ENCODE measurements at places on chromosomes 2 and 18. TPM values are rescaled to one million over a fixed set of nuclear protein-coding genes. Genes with fewer than 3 reads are reported as not detected.

The SERPINB12 gene
- total RNA-seq: not detected

The ANTXR1 gene
- 115 TPM for total RNA-seq

The ALPP gene
- 0.06 TPM for total RNA-seq

The CIB4 gene
- total RNA-seq: not detected

DNA sequence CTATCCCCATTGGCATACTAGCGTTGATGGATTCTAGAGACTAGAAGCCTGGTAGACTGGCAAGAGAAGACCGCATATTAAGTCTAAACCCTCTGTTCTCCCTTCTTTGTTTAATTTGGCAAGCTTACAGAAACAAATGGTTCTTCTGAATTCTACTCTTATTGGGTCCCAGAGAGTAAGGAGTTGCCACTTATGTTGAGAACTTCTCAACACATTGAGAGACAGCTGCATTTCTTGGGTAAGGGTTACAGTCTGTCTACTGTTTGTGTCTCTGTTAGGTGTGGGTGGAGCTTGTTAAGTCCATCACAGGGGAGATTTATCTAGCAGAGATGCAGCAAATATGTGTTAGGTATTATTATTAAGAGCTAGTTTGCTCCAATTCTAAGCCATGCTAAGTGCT is 435.8 kb upstream of the MEIS1 start:
- no peak for DNase-seq

GRCh38 chr2:148926981-148927401 is 52.0 kb downstream of the KIF5C start:
- peak; percentile 89 for DNase-seq

DNA sequence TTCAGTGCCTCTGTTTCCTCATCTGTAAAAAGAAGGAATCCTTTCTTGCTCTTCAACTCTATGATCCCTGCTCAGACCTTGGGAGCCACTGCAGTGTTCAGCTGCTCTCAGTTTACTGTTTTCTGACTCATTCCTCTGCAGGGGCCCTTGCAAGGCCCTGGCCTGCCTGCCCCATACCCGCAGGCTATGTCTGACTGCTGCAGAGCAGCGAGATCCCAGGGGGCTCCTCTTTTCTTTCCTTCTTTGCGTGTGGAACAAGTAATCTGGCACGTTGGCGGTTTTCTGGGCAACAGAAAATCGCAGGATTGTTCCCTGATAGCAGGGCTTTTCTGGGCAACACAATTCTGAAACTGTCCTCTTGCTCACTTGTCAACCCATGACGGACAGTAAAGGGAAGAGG is 376.0 kb downstream of the DCC start:
- no peak for DNase-seq

- DNase-seq: no peak
These were observed 129.0 kb downstream of the ERBB4 start for GRCh38 chr2:212409560-212409959.

DNA sequence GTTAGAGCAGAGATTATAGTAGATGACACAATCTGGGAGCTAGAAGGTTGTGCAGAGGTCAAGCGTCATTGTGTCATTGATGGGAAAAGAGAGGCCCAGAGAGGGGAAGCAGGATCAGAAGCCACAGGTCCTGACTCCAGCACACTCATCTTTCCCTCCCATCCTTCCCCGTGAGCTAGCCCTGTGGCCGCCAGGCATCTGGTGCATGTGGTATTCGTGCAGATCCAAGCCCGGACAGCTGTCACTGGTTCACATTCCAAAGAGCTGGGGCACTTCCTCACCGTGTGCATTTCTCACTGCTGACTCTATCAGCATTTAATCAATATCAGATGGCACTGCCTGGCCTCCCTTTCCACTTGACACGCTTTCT is 94.1 kb upstream of the THOC1 start:
- no peak for DNase-seq

GRCh38 chr2:128779301-128780095 is 460.8 kb upstream of the HS6ST1 start:
- DNase-seq: peak; percentile 85

DNA sequence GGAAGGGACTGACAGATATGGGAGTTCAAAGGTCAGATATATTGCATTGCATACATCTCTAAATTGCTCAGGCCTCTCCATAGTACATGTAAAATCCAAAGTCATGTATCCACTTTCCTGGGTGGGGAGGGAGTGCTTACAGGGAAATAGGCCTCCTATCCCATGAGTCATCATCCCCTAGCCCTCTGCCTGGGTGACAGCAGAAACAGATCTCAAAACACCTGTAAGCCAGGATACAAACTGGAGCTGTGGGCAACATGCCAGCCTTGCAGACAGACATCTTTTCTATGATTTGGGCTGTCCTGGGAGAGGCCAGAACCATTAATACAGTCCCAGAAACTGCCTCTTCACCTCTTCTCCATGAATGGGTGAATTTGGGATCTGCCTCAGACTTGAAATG is 4.8 kb downstream of the ALK start:
- DNase-seq: peak; percentile 12

All from esophagus muscularis mucosa (tissue), 4 donors.